ENCODE measurements at places on chromosomes 2 and 18.

GRCh38 chr18:45726603-45727002 lies 2.6 kb downstream of the SLC14A1 start:
- DNase-seq = no peak

GRCh38 chr18:72965616-72966015 lies 97.8 kb upstream of the NETO1 start:
- no peak for DNase-seq

- DNase-seq = no peak
Observed at GRCh38 chr2:120376101-120376500, 30.2 kb downstream of the INHBB start.

DNA sequence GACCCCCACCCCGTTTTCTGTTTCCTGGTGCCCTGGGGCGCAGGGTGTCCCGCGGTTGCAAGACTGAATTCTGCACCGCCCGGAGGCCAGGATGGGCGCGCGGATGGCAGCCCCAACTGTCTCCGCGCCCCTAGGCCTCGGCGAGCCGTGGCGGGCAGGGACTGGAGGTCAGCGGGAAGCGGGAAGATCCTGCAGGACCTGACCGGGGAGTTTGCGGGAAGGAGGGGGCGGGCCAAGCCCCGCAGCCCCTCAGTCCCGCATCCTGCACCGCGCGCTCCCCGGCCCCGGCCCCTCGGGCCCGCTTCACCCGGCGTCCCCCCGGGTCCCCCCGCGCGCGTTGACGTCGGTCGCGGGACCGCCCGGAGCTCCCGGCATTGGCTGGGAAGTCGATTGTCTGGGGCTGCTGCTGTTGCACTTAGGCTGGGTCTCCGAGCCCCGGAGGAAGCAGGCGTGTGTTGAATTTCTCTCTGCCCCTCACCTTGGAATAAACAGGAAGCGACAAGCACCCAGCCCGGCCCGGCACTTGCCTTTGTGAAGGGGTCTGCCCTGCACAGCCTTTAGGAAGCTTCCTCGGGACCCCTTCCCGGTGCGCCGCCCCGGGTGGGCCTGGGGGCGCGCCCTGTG lies at the start of gene LDLRAD4:
TSS of gene LDLRAD4 (plus strand) at position 393 of the 624 bp plus-strand sequence.
- DNase-seq = no peak

- no peak for DNase-seq
Observed at GRCh38 chr2:37654932-37655841, 16.3 kb downstream of the CDC42EP3 start.

GRCh38 chr2:43478412-43479086 lies 117.3 kb downstream of the THADA start:
- no peak for DNase-seq

- no peak for DNase-seq
Observed at GRCh38 chr2:221533299-221533698, 38.8 kb downstream of the EPHA4 start.

DNA sequence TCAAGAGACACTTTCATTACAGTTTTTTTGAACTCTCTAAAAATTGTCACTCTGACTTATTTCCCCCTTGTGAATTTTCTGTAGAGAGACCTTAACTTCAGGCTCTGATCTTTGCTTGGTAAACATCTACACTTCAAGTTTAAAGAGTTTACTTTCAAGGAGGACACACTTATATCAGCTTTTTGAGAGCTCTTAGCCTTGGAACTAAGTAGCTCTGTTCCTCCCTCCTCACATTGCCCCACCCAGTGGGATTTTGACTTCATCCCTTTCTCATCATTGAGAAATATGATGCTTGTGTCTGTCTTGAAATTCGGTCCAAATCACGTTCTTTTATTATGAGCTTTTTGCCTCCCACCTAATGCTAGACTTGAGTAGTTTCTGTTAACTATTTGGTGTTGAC lies 433.4 kb upstream of the MEIS1 start:
- DNase-seq = no peak

DNA sequence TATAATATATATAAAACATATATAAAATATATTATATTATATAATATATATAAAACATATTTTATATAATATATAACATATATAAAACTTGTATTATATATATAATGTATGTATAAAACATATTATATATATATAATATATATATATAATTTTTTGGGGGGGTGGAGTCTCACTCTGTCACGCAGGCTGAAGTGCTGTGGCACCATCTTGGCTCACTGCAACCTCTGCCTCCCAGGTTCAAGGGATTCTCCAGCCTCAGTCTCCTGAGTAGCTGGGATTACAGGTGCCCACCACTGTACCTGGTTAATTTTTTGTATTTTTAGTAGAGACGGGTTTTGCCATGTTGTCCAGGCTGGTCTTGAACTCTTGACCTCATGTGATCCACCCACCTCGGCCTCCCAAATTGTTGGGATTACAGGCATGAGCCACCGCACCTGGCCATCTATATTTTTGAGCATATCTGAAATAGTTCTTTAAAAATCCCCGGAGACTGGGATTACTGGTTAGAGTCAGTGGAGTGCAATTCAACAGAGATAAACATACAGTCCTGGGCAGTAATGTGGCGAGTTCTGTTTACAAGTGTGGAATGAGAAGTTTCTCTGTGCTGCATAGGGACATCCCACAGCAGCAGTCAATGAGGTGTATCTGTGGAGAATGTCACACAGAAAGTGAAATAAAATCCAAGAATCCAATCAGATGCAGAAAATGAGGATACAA lies 208.4 kb downstream of the MYCN start:
- DNase-seq = no peak

DNA sequence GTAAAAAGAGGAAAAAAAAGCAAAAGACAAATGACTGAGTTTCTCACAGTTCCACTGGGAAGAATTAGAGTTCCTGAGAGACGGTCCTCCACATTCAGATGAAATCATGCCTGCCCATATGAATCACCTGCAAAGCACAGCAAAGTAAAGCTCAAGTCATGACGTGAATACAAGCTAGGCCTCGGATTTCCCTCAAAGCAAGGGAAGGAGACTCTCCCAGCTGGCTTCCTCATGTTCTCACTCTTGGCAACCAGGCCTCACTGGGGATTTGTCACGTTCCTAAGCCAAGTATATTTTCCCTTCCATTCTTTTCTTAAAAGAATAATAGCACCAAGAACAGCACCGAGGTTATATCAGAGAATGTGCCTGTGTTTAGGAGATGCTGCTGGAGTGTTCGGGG lies 47.0 kb downstream of the CYP27C1 start:
- DNase-seq = no peak

- no peak for DNase-seq
Observed at GRCh38 chr18:29874519-29875098, 1167.9 kb downstream of the DSC3 start.

DNA sequence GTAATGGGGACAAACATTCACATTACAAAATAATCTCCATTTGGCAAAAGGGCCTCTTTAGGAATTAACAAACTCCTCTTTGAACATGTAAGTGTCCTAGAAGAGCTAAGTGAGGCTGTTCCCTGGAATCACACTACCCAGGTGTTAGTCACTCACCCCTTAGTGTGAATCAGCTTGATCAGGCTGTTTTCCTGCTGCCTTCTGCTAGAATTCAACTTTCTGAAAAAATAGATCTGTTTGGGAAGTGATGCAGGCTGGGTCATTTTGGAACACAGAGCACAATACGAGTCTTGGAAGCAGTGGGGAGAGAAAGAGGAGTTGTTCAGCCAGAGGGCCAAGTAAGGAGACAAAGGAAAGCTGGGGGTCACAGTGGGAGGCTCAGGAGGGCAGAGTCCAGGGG lies 40.0 kb downstream of the TTC32 start:
- DNase-seq = no peak

- no peak for DNase-seq
Observed at GRCh38 chr2:144445196-144445595, 74.7 kb downstream of the ZEB2 start.

GRCh38 chr2:33782395-33783230 lies 183.5 kb upstream of the FAM98A start:
- DNase-seq = no peak

DNA sequence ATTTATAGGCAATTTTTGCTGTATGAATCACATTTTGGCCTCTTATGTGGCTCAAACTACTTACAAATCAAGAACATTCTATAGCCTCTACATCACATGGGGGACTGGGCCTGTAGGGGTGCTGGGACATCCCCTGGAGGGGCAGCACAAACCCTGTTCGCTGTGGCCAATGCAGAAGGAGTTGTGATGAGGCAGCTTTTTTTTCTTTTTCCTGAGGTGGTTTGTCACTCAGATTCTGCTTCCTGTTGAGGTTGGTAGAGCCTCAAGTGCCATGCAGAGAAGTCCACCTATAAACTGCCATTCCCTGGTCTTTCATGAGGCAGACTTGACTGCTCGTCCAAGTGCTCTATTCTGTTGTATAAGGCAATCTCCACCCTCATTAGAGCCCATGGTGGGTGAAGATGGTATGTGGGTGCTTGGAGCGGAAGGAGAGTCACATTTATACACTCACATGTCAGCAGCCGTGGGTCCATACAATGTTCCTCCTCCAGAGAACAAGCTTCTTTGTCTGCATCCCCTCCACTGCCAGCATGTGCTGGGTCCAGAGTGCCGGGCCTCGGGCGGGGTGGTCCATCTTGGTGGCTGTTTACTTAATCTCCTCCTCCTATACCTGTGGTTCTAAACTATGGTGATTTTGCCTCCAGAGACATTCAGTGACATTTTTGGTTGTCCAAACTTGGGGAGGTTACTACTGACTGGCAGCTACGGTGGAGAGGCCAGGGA lies 120.3 kb downstream of the ACOXL start:
- DNase-seq = no peak

DNA sequence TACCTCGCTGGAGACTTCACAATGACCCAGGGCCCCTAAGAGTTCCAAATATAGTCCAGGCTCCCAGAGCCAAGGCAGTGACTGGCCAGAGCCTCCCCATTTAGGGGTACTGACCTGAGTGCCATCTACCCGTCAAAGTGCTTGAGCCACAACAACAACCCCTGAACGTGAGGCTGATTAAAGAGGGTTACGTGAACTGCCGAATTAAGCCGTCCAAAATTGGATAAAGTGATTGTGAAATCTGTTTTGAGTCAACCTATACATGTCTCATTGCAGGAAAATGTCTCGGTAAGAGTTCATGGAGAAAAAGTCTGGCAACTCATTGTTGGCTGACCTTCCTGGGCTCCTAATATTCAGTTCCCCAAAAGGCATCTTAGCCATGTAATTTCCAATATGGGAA lies 116.3 kb downstream of the TTC32 start:
- no peak for DNase-seq

DNA sequence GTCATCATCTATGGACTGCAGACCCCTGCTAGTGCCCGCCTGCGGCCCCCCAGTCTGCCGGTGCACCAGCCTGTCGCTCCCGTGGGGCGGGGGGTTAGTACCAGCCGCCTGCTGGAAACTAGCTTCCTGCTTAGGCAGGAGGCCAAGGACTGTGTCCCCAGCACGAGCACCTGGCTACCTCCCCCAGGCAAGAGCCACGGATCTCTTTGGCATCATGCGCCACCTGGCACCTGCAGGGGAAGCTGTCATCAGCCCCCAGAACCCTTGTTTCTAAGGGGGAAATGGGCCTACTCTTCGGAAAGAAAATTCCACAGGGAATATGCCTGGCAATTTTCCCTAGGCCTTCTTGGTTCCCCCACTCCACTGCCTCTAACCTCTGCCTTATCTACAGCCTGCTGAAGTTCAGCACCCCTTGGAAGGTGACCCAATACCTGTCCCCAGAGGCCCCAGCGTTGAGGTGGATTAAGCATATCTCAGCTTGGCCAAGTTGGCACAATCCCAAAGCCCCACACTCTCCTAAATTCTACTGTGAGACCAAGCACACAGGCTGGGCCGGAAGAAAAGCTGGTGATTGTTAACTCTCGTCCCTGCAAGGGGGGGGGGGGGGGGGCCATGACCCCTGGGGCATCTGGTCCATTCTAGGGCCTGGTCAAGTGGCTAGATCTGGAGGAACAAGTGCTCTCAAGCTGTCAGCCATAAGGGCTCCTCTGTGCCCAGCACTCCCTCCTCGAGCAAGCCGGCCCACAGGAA lies 62.0 kb upstream of the POMC start:
- DNase-seq = no peak

DNA sequence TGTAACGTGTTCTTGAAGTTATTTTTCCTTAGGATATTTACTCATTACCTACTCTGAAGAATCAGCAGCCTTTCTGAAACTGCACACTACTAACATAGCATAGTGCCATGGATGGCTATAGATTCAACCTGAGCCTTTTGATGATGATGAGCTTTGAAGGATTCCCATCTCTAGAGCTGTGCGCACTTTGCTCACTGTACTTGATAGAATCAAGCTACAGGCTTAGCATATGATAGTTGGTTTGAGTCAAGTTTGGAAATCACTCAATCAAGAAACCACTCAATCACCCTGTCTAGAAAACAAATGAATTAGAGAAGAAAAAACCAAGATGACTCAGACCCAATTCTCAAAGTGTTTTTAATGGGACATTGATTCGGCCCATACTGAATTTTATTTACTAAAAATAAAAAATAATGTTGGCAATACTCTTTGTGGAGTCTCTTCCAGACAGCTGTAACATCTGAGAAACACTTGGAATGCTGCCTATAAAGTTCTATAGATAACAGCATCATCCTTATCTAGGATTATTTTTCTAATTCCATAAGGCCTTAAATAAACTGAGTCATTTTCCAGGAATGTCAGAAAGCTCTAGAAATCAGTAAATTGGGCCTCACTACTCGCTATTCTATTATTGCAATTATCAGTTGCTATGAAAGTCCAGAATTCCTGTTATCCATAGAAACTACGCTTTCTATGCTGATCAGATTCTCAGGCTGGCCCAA lies 259.0 kb upstream of the ERBB4 start:
- DNase-seq = no peak

GRCh38 chr2:47313141-47313691 lies 89.7 kb upstream of the MSH2 start:
- no peak for DNase-seq

GRCh38 chr2:154425994-154426393 lies 272.5 kb upstream of the KCNJ3 start:
- DNase-seq = no peak

- no peak for DNase-seq
Observed at GRCh38 chr2:109218087-109218791, 89.2 kb downstream of the SH3RF3 start.

DNA sequence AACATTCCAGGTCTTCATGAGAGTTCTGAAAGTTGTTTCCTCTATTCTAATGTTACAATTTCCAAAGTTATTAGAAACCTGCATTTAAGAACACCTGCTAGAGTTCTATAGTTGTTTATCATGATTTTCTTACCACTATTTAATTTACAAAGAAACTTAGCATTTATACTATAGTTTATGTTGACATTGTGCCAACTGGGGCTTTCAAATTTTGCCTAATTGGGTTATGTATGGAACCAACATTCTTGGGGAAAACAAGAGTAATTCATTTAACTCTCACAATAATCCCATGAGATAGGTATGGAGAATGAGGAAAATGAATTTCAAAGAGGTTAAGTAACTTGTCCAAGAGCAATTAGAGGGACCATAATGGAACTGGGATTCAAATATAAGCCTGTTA lies 28.8 kb upstream of the ADCYAP1 start:
- no peak for DNase-seq

Measured in stimulated activated CD8-positive, alpha-beta memory T cell treated with anti-CD3 and anti-CD28 coated beads, Interleukin-15, amount 100 ng/mL, for 1 hour (primary cell).